Activated CD8-positive, alpha-beta T cell treated with anti-CD3 and anti-CD28 coated beads for 36 hours (primary cell): ENCODE measurements at places on chromosomes 7 and 10. TPM values are rescaled to one million over a fixed set of nuclear protein-coding genes. Genes with fewer than 3 reads are reported as not detected.

DNA sequence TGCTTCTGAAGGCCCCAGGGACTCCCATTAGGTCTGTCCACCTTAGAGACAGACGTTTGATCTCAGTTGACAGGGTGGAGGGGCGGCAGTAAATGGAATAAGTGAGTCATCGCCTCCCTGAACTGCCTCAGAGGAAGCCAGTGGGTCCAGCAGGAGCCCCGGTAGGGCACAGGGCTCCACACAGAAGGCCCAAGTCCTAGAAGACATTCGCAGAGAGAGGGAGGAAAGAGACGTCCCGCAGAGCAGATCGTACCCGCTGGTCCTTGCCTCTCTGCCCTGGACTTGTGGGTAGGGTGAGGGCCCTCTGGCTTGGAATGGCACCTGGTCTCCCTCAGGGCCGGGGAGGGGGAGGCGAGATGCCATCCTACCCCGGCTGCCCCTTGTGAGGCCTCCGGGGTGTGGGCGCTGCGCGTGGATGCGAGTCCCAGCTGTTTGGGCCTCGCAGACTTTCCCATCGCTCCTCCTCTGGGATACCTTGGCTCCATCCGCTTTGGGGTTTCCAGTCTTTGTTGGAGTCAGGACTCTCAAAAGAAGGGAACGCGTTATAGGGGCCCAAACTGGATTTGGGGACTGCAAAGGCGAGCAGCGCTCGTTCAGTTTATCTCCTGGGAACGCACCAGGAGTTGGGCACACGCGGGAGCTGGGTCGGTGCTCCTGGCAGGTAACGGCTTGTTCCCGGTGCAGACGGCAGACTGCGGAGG, 5.1 kb downstream of the TLX1 start:
- DNase-seq = peak; percentile 56

GRCh38 chr10:125661941-125662515, 20.9 kb downstream of the TEX36 start:
- DNase-seq = no peak

GRCh38 chr7:27178366-27178765, 4.2 kb upstream of the HOXA10 start:
- no peak for DNase-seq

The ZNF398 gene
- 7.2 TPM for total RNA-seq

The PON2 gene
- total RNA-seq = 3.5 TPM

The DGKB gene
- total RNA-seq = not detected

The ADRA2A gene
- total RNA-seq = 0.07 TPM

The FOXI2 gene
- total RNA-seq = not detected

The GIMAP8 gene
- 8.6 TPM for total RNA-seq
